ENCODE measurements at places on chromosomes 7 and 10.

DNA sequence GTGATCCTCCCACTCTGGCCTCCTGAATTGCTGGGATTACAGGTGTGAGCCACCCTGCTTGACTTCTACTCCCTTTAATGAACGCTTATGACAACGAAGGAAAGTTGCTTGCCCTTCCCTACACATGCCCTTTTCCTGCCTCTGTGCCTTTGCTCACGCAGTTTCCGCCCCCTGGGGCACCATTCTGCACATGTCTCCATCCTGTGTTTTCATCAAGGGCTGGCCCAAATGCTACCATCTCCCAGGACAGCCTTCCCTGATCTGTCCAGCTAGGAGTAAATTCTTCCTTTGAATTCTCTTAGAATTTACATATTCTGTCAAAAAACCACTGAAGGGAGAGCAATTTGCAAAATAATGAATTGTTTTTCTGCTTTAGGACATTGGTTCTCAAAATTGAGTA is 50.0 kb upstream of the KMT2C start:
- no peak for DNase-seq

- DNase-seq, result no peak
Observed at GRCh38 chr10:67319976-67320375, 376.0 kb downstream of the CTNNA3 start.

GRCh38 chr7:82204694-82205093 is 238.9 kb downstream of the CACNA2D1 start:
- DNase-seq, result no peak

- no peak for DNase-seq
Observed at GRCh38 chr7:121447243-121447910, 51.3 kb upstream of the FAM3C start.

DNA sequence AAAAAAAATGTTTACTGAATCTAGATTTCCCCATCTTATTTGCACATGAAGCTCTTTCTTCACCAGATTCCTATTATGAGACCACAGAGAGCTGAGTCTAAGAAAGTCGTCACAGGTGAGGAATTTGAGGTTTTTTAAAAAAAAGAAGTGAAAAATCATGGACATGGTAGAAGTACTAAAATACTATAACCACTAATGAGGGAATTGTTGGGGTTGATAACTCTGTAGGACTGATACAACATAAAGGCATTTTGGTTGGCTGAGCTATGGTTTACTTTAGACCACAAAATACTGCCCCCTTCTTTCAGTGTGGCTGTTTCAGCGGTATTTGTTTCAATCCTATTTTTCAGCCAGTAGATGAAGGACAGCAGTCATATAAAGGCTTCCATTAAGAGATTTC is 1111.3 kb downstream of the TYW1 start:
- DNase-seq, result no peak

DNA sequence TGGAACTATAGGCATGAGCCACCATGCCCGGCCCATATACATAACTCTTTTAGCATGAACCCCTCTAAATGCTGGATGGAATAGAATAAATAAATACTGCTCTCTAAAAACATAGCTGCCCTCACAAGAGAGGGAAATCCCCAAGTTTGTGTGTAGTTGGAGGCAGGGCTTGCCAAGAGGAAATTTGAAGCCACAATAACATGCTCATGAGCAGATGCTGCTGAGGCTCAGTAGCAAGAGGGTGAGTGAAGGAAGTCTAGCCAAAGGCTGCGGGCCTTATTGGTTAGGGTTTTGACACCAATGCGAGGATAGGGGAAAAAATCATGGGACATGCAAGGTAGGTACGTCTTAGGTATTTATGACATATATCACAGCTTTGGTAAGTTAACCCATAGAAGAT is 17.3 kb downstream of the TPK1 start:
- DNase-seq, result no peak

DNA sequence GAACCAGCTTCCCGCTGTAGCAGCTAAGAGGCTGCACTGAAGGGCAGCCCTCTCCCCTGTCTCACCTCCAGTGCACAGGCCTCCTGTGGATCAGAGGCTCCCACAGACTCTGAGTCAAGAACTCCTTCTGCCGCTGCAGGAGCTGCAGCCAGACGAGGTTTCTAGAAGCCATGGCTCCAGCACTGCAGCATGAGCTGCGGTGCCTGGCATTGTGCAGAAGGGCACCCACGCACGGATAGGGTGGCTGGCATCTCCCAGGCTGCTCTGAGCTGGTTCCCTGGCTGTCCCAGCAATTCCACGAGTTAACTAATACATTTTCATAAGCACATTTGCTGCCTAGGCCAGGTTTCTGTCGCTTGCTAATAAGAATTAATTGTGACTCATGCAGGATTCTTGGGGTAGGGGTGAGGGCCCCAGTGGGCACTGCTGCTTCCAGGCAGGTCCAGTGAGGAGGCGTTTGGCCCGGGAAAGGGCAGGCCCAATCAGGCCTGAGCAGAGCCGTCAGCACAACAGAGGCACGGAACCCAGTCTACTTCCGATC is 594.2 kb downstream of the DNAJB6 start:
- DNase-seq, result no peak

DNA sequence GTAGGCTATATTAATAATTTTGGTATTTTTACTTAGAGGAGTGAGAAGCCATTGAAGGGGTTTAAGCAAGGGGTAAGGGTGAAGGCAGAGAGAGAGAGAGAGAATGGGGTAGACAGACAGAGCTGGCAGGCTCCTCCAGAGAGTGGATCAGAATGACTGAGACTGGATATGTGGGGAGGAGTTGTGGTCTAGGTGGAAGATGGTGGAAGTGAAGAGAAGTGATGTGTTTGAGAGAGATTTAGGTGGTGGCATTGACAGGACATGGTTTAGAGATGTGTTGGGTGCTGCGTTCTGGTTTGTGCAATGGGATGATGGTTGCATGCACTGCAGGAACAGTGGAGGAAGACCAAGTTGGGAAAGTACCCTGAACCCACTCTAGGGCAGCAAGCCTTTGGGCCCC is 92.2 kb downstream of the CCNY start:
- no peak for DNase-seq

- DNase-seq, result no peak
Observed at GRCh38 chr7:84256571-84256971, 62.0 kb upstream of the SEMA3A start.

DNA sequence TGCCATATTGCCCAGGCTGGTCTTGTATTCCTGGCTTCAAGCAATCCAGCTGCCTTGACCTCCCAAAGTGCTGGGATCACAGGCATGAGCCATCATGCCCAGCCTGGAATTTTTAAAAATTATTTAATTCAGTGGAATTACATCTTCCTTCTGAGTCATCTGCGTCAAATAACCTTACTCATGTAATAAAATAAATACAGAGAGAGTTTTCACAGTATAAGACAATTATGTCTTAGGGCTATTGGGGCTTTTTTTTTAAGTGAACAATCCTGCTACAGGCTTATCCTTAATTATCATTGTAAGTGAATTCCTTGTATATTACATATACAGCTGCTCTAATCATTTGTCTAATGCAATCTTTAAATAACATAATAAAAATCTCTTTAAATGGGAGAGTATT is 108.3 kb downstream of the MAPK8 start:
- no peak for DNase-seq

Data from HuH-7 (cell line).